NCI-H1436 (cell line): ENCODE measurements at places on chromosomes 3 and 15.

DNA sequence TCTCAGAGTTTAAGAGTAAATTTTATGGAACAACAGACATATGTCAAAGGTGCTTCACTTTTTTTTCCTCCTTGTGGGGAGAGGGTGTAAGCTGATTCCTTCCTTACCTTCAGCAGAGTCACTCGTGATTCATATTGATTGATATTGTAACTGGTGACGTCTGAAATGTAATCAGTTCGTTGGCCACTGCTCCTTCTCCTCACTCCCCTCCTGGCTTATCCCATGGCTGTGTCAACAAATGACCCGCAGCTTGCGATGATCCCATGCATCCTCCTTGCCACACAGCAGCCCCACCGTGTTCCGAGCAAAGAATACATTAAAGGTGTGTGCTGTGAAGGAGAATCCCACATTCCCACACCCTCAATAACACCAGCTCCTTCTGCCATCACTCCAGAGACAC is 7.3 kb downstream of the MGLL start:
- DNase-seq = no peak

GRCh38 chr3:78204977-78205376 is 1165.1 kb downstream of the ROBO2 start:
- no peak for DNase-seq

- DNase-seq = no peak
Observed at GRCh38 chr15:52150871-52151270, 38.3 kb upstream of the BCL2L10 start.

GRCh38 chr15:67820992-67821783 is 4.1 kb upstream of the SKOR1 start:
- no peak for DNase-seq

GRCh38 chr15:42670451-42670850 is 66.5 kb downstream of the CDAN1 start:
- no peak for DNase-seq

- DNase-seq = no peak
Observed at GRCh38 chr15:62606376-62607113, 436.0 kb upstream of the TPM1 start.

DNA sequence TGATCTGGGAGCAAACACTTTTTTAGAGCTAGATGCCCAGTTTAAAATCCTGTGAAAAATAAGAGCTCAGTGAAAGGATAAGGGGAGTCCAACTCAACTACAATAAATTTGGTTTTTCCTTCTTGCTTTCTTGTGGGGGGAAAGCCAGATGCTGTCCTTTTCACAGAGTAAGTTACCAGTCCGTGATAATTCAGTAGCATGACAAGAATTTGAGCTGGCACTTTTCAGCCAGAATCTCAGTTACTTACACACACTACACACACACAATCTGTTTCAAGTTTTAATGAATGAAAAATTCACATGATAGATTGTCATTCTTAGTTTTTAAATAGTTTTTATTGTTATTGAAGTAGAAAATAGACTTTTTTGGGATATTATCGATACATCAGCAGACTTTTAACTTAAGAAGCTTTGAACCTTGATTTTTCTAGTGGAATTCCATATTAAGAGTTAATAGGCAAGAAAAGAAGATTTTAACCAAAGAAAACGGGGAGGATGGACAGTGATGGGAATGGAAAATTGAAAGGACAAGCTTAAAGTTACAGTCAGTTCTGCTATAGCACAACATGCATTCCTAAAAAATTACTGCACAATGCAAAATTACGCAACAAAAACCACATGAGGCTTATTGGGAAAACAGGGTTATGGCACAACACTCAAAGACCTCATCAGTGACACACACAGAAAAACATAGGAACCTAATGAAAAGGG is 47.0 kb downstream of the PSMD6 start:
- no peak for DNase-seq

DNA sequence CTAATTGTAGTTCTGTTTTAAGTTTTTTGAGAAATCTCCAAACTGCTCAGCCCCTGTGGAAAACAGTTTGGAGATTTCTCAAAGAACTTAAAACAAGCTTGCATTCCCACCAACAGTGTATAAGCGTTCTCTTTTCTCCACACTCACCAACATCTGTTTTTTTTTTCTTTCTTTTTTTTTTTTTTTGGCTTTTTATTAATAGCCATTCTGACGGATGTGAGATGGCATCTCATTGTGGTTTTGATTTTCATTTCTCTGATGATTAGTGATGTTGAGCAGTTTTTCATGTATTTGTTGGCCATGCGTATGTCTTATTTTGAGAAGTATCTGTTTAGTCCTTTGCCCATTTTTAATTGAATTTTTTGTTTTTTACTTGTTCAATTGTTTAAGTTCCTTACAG is 73.1 kb upstream of the COL8A1 start:
- no peak for DNase-seq

DNA sequence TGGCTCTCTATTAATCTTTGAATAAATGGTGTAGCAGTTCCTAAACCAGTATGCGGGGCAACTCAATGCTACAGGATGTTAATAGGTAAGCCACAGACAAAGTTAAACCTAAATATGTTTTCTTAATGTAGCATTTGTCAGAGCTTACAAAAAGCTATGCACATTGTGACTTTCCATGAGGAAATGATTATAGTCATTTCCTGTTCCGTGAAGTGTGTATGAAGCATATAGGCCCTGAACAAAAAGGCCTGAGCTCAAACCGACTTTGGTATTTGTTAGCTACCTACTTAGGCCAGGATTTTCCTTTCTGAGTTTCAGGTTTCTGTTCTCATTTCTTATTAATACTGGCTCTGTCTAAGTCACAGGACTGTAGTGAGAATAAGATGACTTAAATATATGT is 14.2 kb downstream of the ZNF80 start:
- no peak for DNase-seq

GRCh38 chr15:51121118-51121517 is 26.4 kb upstream of the TNFAIP8L3 start:
- DNase-seq = no peak

DNA sequence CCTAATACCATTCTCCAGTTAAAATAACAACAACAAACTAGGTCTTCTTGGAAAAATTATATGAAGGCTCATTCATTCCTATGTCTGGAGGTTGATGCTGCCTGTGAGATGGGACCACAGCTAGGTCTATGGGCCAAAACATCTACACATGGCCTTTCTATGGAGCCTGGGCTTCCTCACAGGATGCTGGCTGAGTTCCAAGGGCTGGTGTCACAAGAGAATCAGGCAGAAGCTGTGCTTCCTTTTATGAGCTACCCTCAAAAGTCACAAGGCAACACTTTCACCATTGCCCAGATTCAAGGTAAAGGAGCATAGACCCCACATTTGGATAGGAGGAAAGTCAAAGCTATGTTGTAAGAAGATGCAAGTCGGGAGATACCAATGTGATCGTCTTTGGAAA is 4.6 kb upstream of the RTP2 start:
- no peak for DNase-seq

- DNase-seq = no peak
Observed at GRCh38 chr15:43132830-43133429, 456 bp upstream of the TMEM62 start.

DNA sequence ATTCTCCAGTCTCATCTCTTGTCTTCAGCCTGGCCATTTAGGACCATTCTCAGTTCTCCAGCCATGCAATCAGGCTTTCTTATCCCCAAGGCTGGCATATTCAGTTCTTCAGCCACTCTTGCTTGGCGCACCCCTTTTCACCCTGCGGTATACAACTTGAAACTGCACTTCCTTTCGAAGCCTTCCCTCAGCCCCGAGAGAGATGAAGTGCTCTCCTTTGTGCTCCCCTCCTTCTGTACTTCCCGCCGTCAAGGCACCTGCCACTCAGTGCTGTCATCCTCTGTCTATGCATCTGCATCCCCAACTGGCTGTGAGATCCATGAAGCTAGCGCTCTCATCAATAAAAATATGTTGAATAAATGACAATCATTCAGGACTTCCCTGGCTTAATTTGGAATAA is 45.7 kb downstream of the MORC1 start:
- no peak for DNase-seq

DNA sequence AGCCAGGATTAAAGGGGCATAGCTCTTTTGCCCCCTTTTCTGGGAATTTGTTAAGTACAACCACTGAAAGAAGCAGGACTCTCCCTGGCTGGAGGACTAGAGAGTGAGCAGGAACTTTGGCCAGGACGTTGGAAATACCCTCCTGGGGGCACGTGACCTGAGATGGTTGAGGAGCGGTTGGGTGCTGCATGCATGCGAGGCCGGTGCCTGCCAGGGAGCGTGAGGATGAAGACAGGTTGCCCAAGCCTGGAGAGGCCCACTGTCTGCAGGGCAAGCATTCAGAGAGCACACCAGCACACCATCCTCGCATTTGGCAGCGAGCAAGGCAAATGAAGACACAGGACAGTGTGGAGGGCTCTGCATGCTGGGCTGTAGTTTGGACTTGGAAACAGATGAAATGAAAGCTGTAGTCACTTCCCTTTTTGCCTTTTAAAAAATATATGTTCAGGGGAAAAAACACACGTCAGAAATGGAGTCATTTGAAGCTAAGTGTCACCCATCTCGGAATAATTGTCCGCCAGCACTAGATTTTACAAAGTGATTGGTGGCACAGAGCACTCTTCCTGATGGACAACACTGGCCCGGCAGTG is 217.6 kb downstream of the SLCO3A1 start:
- no peak for DNase-seq

DNA sequence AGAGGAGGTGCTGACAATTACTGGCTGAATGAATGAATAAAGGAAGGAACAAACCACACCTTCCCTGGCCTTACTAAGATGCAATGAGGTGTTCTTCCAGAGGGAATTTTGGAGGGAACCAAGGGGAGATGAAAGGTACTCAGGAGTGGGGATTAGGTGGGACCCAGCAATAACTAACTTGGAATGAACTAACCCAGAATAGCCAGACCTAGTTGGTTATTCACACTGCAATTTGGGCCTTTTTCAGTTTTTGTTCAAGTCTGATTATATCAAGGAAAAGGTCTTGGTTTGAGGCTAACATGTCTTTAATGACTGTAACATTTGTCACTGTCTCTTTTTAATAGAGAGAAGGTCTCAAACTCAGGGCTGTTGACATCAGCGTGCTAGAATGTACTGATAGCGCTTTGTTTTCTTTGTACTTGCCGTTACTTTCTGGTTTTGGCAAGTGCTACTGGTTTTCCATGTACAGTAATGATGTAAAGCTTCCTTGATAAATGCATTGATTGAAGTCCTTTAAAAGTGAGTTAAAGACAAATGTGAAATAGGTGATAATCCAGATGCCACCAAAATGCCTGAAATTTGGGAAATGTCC is 3.2 kb upstream of the PLXND1 start:
- DNase-seq = no peak

- no peak for DNase-seq
Observed at GRCh38 chr15:98609144-98609852, 39.0 kb upstream of the IGF1R start.

- no peak for DNase-seq
Observed at GRCh38 chr3:123629747-123630047, 44.8 kb upstream of the HACD2 start.

GRCh38 chr3:122628567-122628966 is 51.1 kb downstream of the PARP15 start:
- DNase-seq = no peak

DNA sequence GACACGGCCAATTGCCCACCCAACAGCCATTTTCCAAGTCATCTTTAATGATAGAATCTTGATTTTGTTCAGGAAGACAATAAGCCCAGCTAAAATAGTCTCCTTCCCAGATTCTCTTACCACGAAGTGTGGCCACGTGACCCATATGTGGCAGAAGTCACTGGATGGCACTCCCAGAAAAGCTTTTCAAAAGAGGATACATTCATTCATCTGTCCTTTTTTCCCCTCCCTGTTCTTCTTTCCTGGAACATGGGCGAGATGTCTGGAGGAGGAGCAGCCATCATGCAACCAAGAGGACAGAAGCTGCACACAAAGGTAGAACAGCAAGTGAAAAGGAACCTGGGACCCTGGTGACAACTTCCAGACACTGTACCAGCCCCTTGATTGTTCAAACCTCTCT is 174.7 kb downstream of the UACA start:
- no peak for DNase-seq

DNA sequence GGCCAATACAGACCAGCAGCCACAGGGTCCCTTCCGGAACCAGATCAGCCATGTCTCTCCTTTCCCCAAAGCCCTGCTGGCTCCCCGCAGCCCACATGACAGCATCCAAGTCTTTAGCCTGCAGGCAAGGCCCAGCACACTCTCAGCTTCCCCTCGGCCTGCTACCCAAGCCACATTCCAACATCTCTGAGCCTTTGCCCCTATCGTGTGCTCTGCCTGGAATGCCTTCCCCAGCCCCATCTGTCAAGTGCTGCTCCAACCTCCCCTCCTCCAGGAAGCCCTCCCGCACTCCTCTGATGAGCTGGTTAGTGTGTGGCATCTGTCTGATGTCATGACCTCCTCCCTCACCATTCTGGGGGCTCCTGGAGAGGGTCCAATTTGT is 8.5 kb downstream of the PLXND1 start:
- no peak for DNase-seq

DNA sequence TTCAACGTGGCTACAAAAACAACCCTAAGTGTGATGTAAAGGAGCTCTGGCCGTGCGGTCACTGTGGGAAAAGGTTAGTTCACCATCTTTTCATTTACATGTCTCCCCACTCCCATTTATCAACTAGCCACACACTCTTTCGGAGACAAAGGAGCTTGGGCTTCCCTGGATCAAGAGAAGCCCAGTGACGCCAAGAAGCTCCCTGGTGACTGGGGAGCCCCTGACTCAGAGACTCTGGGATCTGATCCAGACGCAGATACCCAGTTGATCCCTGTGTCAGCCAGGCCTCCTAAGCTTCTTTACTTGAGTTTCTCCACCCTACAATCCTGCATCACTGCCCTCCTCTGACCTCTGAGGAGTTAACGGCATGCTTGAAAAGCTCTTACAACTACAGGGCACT is 43.9 kb downstream of the HEG1 start:
- DNase-seq = no peak

- DNase-seq = no peak
Observed at GRCh38 chr15:71003319-71003718, 110.7 kb downstream of the LRRC49 start.

DNA sequence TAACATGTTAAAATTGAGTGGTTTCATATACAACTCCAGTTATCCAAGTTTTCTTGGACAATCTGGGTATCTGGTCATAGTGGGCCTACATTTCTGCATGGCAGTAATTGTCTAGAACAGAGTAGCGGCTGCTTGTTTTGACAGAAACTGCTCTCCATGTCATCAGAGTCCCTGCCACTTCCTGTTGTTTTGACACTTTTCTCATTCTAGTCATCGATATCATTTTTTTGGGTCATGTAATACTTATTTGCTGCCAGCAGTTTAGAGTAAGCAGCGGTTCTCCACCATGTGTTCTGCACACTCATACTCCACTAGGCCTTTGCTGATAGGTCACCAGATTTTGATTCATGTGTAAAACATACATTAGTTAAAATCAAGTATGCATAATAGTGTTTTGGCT is 81.5 kb downstream of the SLC25A26 start:
- DNase-seq = no peak

DNA sequence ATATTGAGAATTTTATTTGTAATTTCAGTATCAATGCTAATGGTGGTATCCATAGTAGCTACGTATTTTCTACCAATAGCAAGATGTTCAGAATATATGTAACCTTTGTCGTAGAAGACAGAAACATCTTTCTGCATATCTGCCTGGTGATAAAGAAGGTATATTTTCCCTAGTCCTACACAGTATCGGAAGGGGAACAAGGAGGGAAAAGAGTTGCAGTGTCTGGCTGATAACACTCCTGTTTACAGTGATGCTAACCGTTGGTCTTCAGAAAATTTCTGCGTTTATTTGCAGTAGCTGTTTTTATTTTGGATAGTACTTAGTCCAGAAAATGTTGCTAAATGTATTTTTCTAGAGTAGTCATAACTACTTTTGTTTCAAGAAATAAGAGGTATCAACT is 25.2 kb downstream of the TSC22D2 start:
- DNase-seq = no peak
